ENCODE measurements at places on chromosomes 1 and 21.

GRCh38 chr1:69737527-69738185 lies 169.9 kb downstream of the LRRC7 start:
- DNase-seq: peak; percentile 33

DNA sequence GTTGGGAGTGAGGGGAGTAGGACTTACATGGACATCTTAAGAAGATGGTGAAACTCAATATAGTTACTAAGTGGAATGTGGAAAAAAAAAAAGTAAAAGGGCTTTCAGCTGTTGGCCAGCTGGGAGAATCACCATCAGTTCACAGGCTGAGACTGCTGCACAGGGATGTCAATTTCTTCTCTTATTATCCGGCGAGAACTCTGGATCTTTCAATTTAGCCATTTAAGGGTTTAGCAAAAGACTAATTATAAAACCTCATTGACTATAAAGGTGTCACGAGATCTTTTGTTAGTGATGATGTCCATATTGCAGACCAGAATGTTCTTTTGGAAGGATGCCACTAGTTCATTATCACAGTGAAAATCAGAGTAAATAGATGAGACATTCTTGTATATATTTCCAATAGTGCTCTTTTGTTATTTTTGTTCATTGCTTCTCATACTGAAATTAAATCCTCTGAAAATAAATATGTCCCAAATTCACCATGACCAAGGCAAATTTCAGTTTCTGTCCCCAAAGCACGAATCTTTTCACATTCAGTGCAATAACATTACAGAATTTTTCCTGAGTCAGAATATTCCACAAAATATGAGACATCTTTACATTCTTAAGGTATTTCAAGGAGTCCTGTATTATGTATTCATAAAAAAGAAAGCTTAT lies 266.1 kb downstream of the DNM3 start:
- DNase-seq: no peak

DNA sequence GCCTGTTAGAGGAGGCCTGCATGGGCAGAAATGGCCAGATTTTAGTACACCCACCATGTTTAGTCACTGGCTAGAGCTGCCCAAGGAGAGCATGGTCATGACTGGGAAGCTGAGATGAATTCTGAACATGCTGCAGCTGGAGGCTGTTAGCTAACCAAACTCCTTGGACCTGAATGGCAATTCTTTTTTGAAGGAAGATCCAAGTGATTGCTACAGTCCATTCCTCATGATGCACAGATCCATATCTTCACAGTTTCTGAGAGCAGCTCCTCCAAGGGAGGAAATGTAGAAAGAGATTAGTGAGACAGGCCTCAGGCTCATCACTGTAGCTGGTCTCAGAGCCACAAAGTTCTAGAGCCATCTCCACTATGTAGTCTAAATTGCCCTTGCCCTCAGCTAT lies 11.1 kb downstream of the ZFYVE9 start:
- DNase-seq: no peak

DNA sequence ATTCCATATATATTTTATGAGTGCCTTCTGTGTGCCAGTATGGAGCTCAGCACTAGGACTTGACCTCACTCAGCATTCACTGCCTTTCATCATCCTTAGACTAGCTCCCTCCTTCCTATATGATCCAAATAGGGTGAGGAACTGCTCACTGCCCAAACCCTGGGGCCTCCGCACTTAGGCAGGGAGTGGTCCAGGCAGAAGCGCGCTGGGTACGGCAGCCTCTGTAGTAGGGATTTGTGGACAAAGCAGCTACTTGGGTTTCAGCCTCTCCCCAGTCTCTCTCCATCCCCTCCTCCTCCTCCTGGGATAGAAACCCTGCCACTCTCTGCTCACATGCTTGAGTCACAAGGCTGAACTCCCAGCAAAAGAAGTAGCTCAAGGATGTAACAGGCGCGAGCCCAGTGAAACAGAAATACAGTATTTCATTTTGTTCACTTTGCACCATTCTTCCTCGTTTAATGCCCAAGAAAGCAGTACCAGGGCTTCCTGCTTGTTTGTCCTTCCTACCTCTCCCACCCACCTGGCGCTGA lies 32.9 kb downstream of the PLEKHA6 start:
- DNase-seq: no peak

GRCh38 chr1:38083541-38083940 lies 36.9 kb upstream of the POU3F1 start:
- no peak for DNase-seq

DNA sequence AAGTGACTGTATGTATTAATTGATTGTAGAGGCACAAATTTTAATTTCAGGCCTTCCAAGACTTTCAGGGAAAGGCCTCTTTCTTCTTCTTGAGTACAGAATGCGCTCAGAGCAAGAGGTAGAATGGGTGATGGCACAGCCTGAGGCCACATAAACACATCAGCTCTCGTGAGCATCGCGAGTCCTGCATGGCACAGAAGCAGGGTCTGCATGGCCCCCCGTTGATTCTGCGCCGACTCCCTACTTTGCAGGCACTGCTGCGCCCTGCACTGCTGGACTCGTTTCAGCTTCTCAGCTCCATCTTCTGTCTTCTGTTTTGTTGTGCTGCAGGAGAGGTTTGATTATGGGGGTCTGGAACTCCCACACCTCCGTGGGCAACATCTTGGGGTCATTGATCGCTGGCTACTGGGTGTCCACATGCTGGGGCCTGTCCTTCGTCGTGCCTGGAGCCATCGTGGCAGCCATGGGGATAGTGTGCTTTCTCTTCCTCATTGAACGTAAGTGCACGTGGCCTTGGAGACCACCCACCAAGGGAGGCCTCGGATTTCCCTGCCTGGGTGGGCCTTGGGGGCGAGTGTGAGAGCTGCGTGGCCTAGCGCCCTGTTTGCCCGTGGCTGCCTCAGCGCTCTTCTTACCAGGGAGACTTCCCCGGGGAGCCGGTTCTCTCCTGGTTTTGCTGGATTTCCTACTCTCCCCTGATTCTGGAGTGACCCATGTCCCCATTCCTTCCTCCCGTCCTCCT lies 29.6 kb downstream of the SLC37A1 start:
- DNase-seq: no peak

DNA sequence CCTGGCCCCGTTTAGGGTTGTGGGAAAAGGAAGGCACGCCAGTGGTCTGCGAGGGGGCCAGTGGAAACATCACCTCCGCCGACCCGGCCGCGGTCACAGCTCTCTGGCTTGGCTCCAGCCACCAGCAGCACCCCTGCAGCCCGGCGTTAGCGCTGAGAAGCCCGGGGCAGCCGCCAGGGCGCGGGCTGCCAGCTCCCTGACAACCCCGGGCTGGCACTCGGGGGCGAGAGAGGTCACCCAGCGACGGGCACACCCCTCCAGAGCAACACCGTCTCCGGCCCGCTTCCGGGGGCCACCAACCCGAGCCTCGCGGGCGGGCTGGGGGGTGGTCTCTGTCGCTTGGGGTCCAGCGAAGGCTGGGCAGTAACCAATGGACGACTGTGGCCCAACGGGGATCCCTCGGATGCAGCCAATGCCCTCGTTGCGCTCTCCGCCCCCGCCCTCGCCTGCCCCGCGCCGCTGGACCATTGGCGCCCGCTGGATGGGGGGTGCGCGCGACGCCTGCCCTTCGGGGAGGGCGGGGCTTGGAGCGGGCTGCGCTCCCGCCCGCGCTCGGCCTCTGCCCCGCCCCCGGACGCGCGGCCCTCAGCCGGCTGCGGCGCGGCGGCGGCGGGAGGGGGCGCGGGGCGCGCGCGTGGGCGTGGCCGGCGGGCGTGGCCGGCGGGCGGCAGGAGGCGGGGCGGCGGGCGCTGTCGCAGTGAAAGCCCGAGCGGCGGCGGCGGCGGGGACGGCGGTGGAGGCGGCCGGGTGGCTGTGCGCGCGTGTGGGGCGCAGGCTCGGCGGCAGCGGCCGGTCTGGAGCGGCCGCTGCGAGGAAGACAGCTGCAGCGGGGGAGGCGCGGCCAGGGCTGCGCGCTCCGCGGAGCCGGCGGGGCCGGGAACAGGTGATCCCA lies at the start of gene MAN1C1:
Gene MAN1C1 (plus strand): TSS at position 697 of the 892 bp plus-strand sequence. CDS start 1,007 bp downstream, outside the sequence.
- DNase-seq: no peak

GRCh38 chr1:63615768-63616420 lies 22.7 kb downstream of the PGM1 start:
- DNase-seq: no peak

DNA sequence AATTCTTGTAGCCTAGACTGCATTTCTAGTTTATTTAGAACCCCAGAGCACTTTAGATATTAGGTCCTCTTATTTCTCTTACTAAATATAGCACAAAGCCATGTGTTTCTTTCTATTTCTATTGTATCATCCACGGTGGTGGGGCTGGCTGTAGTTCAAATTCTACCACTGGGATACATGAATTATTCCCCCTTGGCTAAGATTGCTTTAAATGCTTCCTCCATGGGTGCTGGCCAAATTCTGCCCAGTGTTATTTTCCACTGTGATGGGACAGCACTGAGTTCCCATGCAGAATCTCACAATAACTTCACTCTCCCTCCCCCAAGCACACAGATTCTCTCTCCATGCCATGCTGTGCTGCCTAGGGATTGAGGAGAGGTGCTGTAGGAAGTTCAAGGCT lies 41.5 kb upstream of the GBP6 start:
- no peak for DNase-seq

DNA sequence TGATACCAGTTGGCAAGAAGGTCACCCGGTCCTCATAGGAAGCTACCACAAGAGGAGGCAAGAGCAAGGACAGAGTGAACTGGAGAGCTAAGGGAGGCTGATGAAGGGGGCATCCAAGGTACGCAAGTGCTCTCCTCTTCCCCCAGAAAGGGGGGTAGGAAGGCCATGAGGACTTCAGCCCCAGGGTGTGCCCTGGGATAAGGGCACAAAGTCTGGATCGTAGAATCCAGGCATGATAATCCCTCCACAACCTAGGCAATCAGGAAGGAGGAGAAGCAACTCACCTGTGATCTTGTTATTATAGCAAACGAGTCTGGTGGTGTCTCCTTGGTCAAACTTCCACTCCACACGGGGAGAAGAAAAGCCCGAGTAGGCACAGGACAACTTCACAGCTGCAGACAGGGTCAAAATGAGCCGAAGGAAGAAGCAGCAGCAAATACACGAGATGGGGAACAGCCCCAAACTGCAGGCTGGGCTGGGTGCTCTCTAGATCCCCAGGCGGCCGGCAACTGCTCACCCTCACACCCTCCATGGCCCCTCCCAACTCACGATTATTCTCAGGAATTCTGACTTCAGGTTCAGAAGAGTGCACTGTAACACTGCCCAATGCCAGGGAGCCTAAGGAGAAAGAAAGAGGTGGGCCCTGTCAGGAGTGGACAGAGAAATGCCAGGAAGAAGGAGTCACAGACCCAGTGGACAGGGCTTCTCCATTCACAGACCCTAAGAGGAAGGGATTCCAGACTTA lies 20.0 kb downstream of the F11R start:
- no peak for DNase-seq

DNA sequence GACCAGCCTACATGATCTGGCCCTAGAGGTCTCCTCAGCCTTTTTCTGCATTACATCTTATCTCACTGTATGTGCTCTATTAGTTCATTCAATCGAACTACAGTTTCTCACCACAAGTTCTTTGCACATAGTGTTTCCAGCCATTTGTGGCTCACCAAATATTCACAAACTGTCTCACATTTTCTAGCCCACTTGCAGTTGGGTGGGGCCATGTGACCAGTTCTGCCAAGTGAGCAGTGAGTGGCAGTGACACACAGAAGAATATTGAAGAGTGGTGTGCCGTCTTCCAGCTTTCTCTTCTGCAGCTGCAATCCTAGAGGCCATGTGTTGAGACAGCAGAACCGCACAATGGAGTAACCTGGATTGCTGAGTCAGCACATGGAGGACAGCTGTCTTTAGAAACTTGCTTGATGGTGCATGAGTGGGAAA lies 103.2 kb upstream of the ZNF644 start:
- DNase-seq: no peak

- DNase-seq: no peak
These were observed 13.6 kb downstream of the TUFT1 start for GRCh38 chr1:151553659-151554058.

GRCh38 chr1:21725748-21726392 lies 56.7 kb upstream of the RAP1GAP start:
- no peak for DNase-seq

DNA sequence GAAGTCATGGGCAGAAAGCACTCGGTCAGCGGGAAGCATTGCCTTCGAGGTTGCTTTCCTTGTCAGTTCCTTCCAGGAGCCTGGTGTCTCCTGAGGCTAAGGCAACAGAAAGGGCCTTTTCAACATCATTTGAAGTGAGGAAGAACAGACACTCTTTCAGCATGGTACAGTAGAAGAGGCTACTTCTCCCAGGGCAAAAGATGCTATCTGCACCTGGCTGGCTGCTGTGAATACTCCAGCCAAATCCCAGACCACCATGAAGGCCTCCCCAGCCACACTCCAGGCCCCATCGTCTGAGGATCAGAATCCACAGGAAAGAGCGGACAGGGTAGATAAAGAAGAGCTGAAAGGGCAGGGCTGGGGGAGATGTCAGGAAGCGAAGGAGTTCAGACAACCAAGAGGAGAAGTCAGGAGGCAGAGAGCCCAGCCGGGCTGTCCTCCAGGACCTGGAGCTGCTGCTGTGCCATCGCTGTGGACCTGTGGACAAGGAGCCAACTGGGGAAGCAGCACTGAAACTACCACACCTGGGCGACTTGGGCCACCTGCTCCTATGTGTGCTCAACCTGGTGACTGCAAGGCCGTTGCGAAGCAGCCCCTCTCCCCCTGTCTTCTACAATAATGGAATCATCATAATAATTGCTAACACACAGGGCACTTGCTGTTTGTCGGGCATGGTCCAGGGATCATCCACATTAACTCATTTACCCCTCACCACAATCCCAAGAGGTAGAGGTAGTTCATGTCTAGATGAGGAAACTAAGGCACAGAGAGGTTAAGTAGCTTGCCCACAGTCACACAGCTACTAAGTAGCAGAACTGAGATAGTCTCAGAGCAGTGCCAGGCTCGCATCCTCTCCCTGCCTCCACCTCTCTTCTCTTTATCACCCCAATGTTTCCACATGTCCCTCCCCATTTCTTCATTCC lies 88.0 kb upstream of the ZBTB40 start:
- no peak for DNase-seq

DNA sequence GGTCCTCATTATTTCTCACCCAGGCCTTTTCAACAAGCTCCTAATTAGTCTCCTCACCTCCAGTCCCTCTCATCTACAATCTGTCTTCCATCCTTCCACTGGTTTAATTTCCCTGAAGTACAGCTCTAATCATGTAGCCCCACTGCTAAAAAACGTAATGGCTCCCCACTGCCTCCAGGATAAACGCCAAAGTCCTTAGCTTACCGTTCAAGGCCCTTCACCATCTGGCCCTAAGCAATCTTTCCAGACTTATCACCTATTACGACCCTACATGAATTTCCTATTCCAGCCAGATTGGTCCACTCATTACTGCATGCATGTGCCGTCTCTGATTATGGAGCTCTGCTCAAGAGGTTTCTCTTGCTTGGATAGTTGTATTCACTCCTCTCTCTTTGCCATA lies 83.1 kb upstream of the DAB1 start:
- DNase-seq: no peak

- no peak for DNase-seq
These were observed 16.9 kb downstream of the NPHP4 start for GRCh38 chr1:5975133-5975880.

GRCh38 chr1:212203630-212204029 lies 81.6 kb upstream of the PPP2R5A start:
- DNase-seq: no peak

- DNase-seq: no peak
These were observed 9.9 kb upstream of the CCN1 start for GRCh38 chr1:85570446-85571180.
